ENCODE measurements at places on chromosomes 12 and 14.

DNA sequence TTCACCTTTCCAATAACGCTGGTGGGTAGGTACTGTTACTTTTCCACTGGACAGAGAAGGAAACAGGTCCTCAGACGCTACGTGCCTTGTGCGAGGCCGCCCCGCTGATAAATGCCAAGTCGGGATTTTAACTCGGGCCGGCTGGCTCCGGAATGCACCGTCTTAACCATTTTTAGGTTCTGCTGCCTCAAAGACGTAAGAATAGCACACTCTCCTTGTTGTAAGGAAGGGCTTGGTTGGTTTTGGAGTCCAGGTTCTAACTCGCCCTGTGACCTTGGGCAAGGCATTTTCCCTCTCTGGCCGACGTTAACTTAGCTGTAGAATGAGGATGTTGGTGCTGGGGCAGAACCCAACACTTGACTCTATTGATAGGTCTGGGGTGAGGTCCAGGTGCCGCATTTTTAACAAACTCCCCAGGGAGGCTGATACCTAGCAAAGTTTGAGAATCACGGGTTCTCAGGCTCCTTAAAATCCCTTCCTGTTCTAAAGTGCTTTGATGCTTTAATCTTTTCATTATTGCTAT, 814 bp downstream of the ANKRD13A start:
- no peak for DNase-seq

- no peak for DNase-seq
Measured at GRCh38 chr12:120115692-120116440, 687 bp downstream of the RAB35 start.

- peak; percentile 14 for DNase-seq
Measured at GRCh38 chr14:64438181-64438841, 27.0 kb upstream of the AKAP5 start.

DNA sequence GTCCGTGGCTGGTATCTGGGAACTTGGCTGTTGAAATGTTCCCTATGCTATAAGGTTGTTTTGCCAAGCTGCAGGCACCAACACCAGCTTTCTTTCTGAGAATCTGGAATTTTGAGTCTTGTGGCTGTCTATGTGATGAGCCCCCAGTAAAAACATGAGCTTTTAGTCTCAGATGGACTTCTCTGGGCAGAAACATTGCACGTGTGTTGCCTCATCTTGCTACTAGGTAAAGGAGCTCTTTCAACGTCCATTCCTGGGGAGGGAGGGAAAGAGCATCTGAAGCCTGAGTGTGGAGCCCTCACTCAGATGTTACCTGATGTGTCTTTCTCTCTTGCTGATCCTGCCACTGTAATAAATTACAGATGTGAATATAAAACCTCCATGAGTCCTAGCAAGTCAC, 183.8 kb upstream of the LHX5 start:
- no peak for DNase-seq
